ENCODE measurements at places on chromosomes 5 and 9. TPM values are rescaled to one million over a fixed set of nuclear protein-coding genes. Genes with fewer than 3 reads are reported as not detected.

- no peak overlapping the region for H3K27ac ChIP-seq
- H3K36me3 ChIP-seq = no peaks in the 10 kb centered on the region
- DNase-seq = no peak
- H3K27me3 ChIP-seq = no peaks in the 10 kb centered on the region
Measured at GRCh38 chr9:84772511-84772910, 103.0 kb downstream of the NTRK2 start.

DNA sequence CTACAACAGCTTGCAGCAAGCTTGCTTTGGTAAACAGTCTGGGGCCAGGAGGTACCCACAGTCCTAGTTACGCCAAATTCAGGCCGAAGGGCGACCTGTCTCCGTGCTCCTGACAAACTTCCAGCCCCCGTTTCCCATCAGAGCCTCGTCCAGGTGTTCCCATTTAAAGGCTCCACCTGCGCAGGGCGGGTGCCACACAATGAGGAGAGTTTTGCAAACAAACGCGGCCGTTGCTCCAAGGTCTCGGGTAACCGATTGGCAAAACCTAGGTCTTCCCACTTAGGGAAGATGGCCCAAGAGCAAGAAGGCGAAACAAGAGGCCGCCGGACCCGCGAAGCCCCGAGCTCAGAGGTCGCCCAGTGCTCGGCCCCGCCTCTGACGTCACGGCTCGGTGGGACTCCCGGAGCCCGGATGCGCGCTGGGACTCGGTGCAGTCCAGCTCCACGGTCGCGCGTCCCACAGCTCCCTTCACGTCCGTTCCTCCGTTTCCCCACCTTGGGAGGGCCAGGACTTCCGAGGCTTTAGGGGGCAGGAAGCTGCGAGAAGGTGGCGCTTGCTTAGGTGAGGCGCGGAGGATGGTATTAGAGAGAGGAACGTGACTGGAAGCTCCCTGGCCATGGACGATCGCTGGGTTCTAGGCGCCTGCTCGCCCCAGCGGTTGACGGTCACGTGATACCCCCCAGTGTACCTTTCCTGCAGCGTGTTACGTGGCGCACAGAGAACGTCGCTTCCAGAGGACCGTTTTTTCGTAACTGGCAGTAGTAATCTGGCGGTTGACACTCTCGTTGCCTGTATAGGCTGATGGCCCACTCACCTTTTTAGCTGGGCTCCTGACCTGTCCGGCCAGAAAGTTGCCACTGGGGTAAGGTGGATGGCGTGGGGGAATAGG lies 41.8 kb upstream of the KDM4C start:
- H3K4me1 ChIP-seq = no peaks in the 10 kb centered on the region
- no peak overlapping the region for H3K27ac ChIP-seq
- no peaks in the 10 kb centered on the region for H3K27me3 ChIP-seq
- H3K4me3 ChIP-seq = peak overlapping the region; percentile 63
- peak; percentile 87 for DNase-seq

DNA sequence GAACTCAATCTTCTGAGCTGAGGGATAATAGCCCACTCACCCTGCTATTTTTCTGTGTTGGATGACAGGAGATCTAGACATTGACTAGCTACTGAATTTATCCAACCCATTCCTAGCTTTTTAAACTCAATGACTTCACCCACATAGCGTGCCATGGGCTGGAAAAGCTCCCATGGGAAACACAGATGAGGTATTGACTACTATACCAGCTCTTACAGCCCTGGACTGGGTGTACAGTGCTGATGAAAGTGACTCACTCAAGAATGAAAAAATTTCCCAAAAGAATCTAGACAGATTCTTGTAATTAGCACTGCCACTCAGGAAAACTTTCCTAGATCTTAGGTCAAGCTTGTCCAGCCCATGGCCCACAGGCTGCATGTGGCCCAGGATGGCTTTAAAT lies 72.7 kb upstream of the NREP start:
- no peak overlapping the region for H3K4me3 ChIP-seq
- no peak for DNase-seq
- peak overlapping the region; percentile 94 for H3K27ac ChIP-seq
- no peaks in the 10 kb centered on the region for H3K27me3 ChIP-seq
- no peaks in the 10 kb centered on the region for H3K36me3 ChIP-seq

DNA sequence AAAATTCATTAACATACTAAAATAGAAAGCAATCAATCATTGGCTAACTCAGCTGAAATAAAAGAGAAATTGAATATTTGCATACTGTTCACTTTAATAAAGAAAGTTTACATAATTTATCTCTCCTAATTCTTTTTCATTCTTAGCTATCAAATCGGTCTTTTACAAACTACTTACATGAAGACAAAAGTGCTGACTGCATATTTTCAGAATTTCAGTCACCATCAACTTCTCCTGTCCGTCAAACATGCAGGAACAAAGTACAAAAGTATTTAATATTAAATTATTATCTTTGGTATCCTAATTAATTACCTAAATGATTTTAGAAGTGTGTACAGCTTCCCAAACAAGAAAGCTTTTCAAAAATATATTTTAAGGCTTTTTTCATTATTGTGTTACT lies 248.4 kb downstream of the CYLC2 start:
- no peaks in the 10 kb centered on the region for H3K36me3 ChIP-seq
- no peaks in the 10 kb centered on the region for H3K4me1 ChIP-seq
- DNase-seq = no peak
- no peak overlapping the region for H3K27ac ChIP-seq

DNA sequence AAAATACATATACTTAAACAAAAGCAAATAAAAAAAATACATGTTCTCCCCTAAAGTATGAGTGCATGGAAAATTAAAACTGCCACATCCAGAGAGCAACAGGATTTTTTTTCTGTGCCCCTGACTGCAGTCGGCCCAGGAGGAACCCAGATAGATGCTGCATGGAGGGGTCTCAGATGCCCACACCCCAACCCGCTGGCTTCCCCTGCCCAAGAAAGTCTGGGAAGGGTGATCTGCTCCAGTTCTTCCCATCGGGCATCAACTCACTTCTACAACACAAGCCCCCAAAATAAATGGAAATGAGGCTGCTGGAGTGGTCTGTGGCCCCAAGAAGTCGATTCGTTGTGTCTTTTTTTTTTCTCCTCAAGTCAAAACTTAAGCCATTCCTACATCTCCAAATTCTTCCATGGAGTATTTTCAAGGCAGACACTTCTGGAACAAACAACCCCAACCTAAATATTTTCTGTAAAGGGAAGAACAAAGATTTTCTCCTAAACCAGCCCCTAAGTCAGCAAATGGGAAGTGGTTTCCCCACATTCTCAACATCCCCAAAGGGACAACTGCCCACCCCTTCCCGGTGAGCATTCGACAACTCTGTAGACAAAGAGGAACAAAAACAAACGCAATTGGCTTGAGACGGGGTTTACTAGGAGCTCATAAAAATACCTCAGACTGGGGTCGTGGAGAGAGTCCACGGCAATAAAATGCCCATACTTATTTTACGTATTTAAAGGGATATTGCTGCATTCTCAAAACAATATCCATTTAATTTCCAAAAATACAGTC lies 46.7 kb downstream of the ROR2 start:
- peaks cover 14% of the 10 kb centered on the region for H3K27me3 ChIP-seq
- no peak for DNase-seq
- H3K4me3 ChIP-seq = no peak overlapping the region
- no peak overlapping the region for H3K27ac ChIP-seq

DNA sequence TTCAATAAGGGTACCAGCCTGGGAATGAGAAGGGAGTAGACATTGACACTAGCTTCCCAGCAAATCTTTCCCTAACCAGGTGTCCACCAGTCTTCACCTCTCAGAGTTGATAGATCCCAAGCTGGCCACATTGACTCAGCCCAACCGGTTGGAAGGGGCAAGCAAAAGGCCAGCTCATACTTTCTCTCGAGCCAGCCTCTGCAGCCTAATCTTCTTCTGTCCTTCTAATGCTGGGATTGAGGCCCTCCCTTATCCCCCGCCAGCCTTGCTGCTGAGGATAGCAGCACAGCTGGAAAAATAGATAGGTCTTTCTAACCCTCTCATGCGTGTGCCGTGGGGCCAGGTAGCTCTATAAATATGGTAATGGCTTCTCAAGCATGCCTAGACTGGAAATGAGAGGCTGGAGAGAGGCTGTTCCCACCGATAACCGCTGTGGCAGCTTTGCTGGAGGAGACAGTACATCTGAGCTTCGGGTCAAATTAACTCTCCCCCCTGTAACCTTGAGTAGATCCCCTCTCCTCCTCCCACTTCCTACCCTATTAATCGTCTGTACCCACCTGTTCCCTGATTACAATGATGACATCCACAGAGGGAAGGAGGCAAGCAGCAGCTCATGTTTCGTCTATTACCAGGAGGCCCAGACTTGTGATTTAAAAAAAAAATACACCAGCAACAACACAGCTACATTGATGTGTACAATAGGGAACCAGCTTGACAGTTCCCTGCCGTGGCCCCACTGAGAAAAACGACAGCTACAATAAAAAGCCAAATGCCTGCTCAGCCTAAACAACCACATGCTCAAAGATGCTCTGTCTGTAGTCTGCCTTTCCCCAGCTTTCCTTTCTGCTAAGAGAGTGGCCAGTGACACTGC lies 219.9 kb upstream of the BRINP1 start:
- no peak overlapping the region for H3K27ac ChIP-seq
- no peak overlapping the region for H3K4me3 ChIP-seq
- no peaks in the 10 kb centered on the region for H3K36me3 ChIP-seq
- DNase-seq = no peak
- H3K27me3 ChIP-seq = no peaks in the 10 kb centered on the region

DNA sequence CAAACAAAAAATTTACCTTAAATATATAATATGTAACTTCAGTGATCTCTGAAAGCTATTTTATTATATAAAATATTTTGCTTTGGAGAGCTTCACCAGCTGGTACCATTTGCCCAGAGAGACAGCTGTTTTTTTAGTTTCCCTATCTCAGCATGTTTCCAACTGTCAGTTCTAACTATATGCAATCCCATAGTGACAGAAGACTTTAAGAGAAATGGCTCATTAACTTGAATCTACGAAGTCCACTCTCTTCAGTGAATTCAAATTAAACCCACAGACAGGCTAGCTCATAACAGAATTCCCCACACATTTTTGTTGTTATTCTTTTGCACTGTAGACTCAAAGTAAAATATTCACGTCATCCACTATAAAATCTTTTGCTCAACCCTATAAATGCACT lies 251.8 kb upstream of the POU5F2 start:
- no peak for DNase-seq
- H3K27ac ChIP-seq = no peak overlapping the region
- no peaks in the 10 kb centered on the region for H3K27me3 ChIP-seq
- H3K4me1 ChIP-seq = peaks cover 6% of the 10 kb centered on the region
- H3K4me3 ChIP-seq = no peak overlapping the region

GRCh38 chr5:103237778-103238177 lies 20.8 kb upstream of the MACIR start:
- H3K36me3 ChIP-seq = no peaks in the 10 kb centered on the region
- H3K4me1 ChIP-seq = peaks cover 7% of the 10 kb centered on the region
- H3K27me3 ChIP-seq = no peaks in the 10 kb centered on the region
- DNase-seq = no peak

GRCh38 chr5:70440-70839 lies 21.5 kb upstream of the PLEKHG4B start:
- peaks cover 32% of the 10 kb centered on the region for H3K27me3 ChIP-seq
- no peaks in the 10 kb centered on the region for H3K4me1 ChIP-seq
- H3K27ac ChIP-seq = no peak overlapping the region
- DNase-seq = no peak
- no peak overlapping the region for H3K4me3 ChIP-seq
- no peaks in the 10 kb centered on the region for H3K36me3 ChIP-seq

DNA sequence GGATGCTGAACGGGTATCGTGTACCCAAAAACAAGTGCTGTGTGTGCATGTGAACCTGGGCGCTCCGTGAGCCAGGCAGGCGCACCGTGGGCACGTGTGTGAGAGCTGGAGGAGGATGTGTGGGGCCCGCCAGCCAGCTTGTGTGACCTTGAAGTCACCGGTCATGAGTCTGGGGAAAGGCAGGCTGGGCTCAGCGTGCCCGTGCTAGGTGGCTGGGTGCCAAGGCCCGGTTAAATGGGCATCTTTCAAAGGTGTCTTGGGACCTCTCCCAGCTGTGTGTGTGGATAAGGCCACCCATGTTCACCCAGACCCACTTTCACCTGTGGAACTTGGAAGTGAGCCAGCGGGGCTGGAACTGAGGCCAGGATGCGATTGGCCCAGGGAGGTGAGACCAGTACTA lies 3.4 kb downstream of the KCNT1 start:
- no peak overlapping the region for H3K27ac ChIP-seq
- no peaks in the 10 kb centered on the region for H3K4me1 ChIP-seq
- no peaks in the 10 kb centered on the region for H3K27me3 ChIP-seq
- no peak overlapping the region for H3K4me3 ChIP-seq
- no peaks in the 10 kb centered on the region for H3K36me3 ChIP-seq

DNA sequence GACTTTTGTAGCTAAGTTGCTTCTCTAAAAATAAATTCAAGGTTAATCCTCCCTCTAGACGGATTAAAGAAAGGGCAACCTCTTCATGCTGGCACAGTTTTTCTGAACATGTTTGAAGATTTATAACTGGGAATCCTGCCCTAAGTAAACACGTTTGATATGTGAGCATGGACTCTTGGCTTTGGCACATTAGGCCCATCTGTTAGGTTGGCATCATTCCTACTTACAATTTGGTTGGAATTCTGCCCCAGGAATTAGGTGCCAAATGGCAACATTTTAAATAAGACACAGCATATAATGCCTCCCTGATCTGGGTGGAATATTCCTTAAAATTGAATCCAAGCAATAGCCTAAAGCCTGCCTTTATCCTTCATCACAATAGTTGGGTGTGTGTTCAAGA lies 372.3 kb upstream of the CDH18 start:
- no peaks in the 10 kb centered on the region for H3K36me3 ChIP-seq
- no peak overlapping the region for H3K27ac ChIP-seq
- no peak for DNase-seq
- no peak overlapping the region for H3K4me3 ChIP-seq

- peak overlapping the region; percentile 99 for H3K27ac ChIP-seq
- DNase-seq = peak; percentile 82
- H3K4me3 ChIP-seq = no peak overlapping the region
- peaks cover 26% of the 10 kb centered on the region for H3K36me3 ChIP-seq
Measured at GRCh38 chr5:179270581-179271427, 74.5 kb downstream of the ADAMTS2 start.

GRCh38 chr5:67141644-67142043 lies 55.0 kb downstream of the CD180 start:
- peaks cover 13% of the 10 kb centered on the region for H3K36me3 ChIP-seq
- H3K27ac ChIP-seq = no peak overlapping the region
- no peak for DNase-seq
- no peaks in the 10 kb centered on the region for H3K4me1 ChIP-seq
- H3K27me3 ChIP-seq = no peaks in the 10 kb centered on the region
- no peak overlapping the region for H3K4me3 ChIP-seq

Gene CDX1
- total RNA-seq = 0.36 TPM

Gene CACFD1
- total RNA-seq = 8.0 TPM

Gene WDR31
- 1.4 TPM for total RNA-seq

Gene MUSK
- under 0.01 TPM for total RNA-seq

Data from osteoblast (primary cell).